Brain (organoid and tissue), 16 donors: ENCODE measurements at places on chromosomes 7 and 10. TPM values are rescaled to one million over a fixed set of nuclear protein-coding genes. Genes with fewer than 3 reads are reported as not detected.

GRCh38 chr7:116468534-116468933 is 31.0 kb upstream of the CAV2 start:
- DNase-seq, result peak; percentile 14

GRCh38 chr10:6667679-6668270 is 87.7 kb upstream of the PRKCQ start:
- peak; percentile 87 for DNase-seq

Gene CYP3A5
- polyA plus RNA-seq, result not detected

Gene OR2F2
- not detected for polyA plus RNA-seq

DNA sequence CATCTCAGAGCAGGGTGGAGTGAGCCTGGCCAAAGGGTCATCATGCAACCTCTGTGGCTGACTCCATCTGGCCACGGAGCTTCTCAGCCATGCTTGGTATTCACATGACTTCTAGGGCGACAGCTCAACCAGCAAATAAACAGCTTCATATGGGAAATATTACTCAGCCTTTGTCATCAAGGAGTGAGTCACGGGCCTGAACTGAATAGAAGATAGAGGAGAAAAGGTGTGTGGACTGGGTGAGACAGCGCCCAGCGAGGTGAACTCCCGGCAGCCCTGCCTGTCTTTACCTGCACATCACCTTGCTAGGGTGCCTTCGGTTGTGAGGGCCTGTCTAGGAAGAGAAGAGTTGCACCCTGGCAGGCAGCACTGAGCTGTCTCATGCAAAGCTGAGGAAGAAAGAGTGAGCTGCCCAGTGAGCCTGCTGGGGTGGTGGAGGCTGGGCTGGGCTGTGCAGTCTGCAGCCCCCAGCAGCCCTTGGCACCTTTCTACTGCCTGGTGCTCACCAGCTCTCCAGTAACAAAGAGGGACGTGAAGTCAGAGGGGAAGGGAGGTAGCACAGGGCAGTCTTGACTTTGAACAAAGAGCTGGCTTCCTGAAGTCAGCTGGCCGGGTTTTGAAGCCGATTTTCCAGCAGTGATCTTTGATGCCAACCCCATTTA is 114.2 kb downstream of the EGFR start:
- no peak for DNase-seq

Gene RUFY2
- polyA plus RNA-seq, result 7.4 TPM

GRCh38 chr10:68101066-68101465 is 8.2 kb upstream of the MYPN start:
- DNase-seq, result no peak

GRCh38 chr7:142809671-142810070 is 38.9 kb downstream of the PRSS2 start:
- DNase-seq, result no peak

DNA sequence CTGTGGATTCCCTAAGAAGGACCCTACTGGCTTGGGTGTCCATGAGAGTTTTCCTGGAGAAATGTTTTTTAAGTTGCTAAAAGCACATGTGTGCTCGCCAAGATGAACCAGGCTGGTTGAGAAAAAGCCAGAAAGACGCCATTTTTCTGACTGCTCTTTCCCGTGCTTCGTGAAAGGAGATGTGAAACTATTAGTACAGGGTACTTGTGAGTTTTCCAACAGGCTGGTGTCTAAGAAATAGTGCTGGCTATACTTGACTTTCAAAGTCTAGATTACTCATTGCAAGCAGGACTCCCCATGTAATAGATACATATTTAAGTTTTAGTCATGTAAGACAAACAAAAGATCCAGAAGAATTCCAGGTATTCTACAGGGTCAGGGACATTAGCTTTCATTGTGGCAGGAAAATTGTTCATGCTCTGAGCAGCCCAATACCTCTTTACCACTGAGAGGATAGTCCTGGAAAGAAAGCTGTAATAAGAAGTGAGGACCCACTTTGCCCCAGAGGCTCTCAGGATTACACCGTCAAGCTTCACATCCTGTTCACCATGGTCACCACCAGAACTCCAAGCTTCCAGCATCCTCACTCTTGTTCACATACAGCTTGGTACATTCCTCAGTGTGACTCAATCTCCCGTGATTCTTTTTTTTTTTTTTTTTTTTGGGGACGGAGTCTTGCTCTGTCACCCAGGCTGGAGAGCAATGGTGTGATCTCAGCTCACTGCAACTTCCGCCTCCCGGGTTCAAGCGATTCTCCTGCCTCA is 43.8 kb upstream of the ICA1 start:
- DNase-seq, result no peak

DNA sequence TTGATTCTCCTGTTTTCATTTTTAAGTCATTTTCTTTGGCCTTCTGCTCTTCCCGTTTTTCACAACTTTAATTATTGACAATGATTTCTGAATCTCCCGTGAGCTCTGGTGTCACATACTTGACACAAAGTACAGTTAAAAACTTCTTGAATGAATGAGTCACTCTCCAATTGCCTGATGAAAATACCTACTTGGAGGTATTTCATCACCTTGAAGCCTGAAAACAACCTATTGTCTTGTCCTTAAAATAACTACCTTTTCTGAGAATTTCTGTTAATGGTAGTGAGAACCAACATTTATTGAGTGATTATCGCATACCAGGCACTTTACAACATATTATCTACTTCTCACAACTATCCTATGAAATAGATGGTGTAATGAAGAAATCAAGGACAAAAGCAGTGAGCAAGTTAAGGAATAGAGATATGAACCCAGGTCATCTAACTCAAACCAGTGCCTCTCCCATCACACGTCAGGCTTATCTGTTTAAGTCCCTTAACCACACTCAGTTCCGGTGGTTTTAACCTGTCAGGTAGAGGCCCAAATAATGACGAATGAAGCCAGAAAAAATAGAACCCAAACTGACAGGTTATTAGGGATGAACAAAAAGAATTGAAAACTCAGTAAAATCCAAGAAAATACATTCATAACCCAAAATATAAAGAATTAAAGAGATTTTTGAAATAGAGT is 11.6 kb downstream of the BET1 start:
- no peak for DNase-seq

- peak; percentile 79 for DNase-seq
Observed at GRCh38 chr10:21526188-21526859, 842 bp upstream of the SKIDA1 start.

DNA sequence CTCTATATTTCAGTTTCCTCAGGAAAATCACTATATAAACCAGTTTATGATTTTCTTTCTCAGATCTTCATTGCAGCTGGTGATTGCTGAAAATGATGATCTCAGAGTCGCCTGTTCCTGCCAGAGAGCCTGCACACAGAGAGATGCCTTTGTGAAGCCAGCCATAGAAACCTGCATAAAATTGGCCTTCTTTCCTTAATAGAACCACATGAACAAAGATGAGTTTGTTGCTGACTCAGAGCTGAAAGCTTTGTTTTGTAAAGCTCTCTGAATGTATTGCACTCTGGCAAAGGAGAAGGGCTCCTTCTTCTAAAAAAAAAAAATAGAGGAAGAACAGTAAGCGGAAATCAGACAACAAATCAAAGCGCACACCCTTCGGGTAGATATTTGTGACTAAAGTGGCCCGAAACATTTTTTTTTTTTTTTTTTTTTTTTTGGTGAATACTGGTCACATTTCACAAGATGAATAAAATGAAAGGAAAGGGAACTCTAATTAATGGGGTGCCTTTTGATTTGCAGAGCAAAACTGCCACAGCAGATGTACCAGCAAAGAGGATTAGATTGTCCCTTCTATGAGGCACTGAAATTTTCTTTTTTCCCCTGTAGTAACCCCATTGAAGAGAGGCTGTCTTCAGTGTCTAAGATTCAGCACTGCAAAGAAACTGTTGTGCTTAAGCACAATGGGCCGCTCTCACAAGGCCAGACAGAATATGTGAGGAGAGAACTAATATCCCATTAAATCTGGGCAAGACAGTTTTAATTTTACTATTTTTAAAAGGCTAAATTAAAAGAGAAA is 75.1 kb upstream of the PTPRZ1 start:
- DNase-seq, result peak; percentile 90

GRCh38 chr7:20364571-20365196 is 34.0 kb downstream of the ITGB8 start:
- peak; percentile 7 for DNase-seq
